Activated T-cell treated with anti-CD3 and anti-CD28 coated beads, Interleukin-2, amount 50 U/mL, for 72 hours (primary cell): ENCODE measurements at places on chromosomes 4 and X. TPM values are rescaled to one million over a fixed set of nuclear protein-coding genes. Genes with fewer than 3 reads are reported as not detected.

DNA sequence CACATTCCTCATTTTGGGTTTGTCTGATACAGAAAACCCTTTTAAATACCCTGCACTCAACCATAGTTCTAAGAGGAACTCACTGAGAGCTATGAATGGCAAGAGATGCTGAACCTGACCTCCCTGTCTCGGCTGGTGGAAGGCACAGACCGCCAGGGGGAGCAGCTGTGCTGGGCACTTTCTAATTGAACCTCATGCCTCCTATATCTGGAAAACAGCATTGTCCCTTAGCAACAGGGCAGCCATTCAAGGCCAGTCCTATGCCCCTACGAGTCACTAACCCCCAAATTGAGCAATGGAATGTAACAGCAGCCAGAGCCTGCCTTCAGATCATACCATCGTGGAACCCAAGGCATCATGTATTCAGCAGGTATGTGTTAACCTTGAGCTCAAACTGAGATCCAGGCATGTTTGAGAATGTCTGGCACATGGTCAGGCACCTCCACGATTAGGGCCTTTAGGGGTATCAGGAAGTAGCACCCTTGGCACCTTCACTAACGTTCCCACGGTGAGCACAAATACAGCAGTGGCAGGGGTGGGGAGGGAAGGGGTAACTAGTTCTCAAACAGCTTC, 5.1 kb downstream of the USP27X start:
- peak; percentile 59 for DNase-seq

GRCh38 chr4:101039367-101039766, 308.0 kb downstream of the PPP3CA start:
- DNase-seq: peak; percentile 58

DNA sequence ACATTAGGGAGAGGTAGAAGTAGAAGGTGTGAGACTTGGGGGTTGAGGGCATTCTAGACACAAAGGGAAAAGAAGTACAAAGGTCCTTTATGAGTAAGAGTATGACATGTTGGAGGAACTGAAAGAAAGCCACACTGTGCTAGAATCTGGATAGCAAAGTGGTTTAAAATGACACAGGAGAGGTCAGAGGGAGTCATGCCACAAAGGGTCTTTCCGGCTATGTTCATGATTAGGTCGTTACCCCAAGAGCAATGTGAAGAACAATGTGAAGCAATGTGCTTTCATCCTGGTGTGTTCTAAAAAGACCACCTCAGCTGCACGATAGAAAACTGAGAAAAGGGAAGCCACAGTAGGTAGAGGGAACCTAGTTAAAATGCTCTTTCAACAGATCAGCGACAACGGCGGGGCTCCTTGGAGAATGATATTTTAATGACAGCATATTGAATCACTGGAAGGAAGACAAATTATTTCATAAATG, 29.2 kb downstream of the SMIM14 start:
- peak; percentile 19 for DNase-seq

BEX2 gene
- total RNA-seq: 36.7 TPM

- DNase-seq: no peak
Observed at GRCh38 chr4:99960648-99961047, 10.6 kb upstream of the H2AZ1 start.

DNA sequence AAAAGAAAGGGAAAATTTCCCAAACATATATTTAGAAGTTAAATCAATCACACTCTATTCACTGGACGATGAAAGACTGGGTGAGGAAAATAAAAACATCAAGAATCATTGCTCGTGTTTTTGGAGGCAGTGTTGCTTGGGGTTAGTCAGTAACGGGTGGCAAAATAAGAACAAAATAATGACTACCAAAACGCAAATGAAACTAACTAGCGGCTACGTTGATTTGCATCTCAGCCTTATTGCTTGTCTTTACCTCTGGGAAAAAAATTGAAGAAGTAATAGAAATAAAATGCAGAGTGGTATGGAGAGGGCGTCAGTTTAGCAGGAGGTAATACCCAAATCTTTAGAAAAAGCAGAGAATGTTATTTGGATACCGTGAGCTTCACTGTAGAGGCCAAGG, 86.4 kb upstream of the SORBS2 start:
- DNase-seq: no peak

DNA sequence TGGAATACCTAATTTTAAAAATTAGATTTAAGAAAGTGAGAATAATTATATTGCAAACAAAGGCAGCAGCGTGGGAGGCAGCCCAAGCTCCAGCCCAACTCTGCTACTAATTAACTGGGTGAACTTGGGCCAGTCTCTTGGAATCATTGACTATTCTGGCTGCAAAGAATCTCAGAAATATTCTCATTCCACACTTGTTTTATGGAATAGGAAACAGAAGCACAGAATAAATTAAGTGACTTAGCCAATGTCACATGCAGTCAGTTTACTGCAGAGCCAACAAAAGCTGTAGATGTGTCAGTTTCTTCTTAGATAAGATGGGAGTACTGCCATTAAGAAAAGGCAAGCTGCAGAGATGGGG, 132.6 kb upstream of the FAM9B start:
- no peak for DNase-seq

ZNF711 gene
- 4.6 TPM for total RNA-seq

GRCh38 chrX:110171442-110171841, 146.4 kb downstream of the AMMECR1 start:
- no peak for DNase-seq

- no peak for DNase-seq
Observed at GRCh38 chrX:25754399-25754798, 383.7 kb upstream of the MAGEB18 start.

GRCh38 chr4:111873801-111874200, 271.5 kb upstream of the FAM241A start:
- no peak for DNase-seq

GRCh38 chrX:128769495-128769894, 717.3 kb upstream of the ACTRT1 start:
- no peak for DNase-seq

GRCh38 chr4:623914-624566, 1.3 kb upstream of the PDE6B start:
- DNase-seq: no peak

DMD gene
- 2.9 TPM for total RNA-seq

CXorf49 gene
- not detected for total RNA-seq

- no peak for DNase-seq
Observed at GRCh38 chr4:16693641-16694040, 204.8 kb downstream of the LDB2 start.

FMR1NB gene
- not detected for total RNA-seq

TAPT1 gene
- 65.3 TPM for total RNA-seq

GRCh38 chr4:137819964-137820383, 287.7 kb upstream of the PCDH18 start:
- peak; percentile 0 for DNase-seq

- DNase-seq: peak; percentile 40
Observed at GRCh38 chr4:56434599-56435139, 746 bp downstream of the PPAT start.

SOD3 gene
- total RNA-seq: not detected

- no peak for DNase-seq
Observed at GRCh38 chrX:41933546-41933945, 10.2 kb upstream of the CASK start.

OTC gene
- total RNA-seq: not detected

DNA sequence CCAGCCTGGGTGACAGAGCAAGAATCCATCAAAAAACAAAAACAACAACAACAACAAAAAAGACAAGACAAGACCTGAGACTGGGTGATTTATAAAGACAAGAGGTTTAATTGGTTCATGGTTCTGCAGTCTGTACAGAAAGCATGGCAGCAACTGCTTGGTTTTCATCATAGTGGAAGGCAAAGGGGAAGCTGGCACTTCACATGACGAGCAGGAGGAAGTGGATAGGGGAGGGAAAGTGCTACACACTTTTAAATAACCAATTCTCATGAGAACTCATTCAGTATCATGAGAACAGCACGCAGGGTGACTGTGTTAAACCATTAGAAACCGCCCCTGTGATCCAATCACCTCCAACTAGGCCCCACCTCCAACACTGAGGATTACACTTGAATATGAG, 28.4 kb upstream of the SLC10A7 start:
- DNase-seq: no peak

DNA sequence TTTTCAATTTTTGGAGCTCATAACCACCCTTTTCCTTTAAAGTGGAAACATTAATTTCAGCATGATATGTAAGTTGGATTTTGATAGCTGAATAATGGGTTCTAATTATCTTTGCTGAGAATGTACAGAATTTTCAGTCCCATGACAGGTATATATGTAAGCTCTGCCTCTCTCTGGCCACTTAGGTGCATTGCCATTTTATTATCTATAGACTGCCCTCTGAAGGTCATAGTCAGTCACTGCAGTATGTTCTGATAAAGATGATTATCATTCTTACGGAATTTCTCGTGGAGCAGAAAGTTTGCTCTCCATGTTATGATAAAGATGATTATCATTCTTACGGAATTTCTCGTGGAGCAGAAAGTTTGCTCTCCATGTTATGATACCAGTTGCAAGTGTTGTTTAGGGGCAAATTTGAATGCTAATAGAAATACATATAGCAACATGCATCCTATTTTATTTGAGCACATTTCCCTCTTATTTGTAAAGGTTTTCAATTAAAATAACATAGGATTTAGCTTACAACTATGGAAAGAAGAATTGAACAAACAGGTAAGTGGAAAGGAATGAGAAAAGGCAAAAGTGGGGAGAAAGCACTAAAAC, 10.4 kb downstream of the AFP start:
- no peak for DNase-seq

GRCh38 chr4:176259330-176260090, 9.5 kb downstream of the ASB5 start:
- no peak for DNase-seq

XKRX gene
- 1.8 TPM for total RNA-seq

- DNase-seq: no peak
Observed at GRCh38 chr4:29718136-29718535, 1002.0 kb upstream of the PCDH7 start.

DNA sequence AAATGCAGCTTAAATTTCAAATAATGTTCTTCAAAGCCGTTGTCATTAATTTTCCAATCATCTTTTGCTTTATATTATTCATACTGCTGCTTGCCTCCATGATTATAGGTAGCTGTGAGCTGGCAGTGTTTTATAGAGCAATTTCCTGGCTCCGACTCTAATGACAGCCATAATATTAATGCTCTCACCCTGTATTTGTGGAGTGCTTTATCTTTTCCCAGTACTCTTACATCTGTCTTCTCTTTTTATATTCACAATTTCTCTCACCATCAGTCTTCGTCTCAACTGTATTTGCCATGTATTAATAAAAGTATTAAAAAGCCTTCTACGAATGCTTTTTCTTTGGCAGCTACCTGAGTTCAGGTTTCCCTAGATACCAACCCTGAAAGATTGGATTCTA, 21.0 kb downstream of the ATXN3L start:
- no peak for DNase-seq

SPANXD gene
- not detected for total RNA-seq

DNA sequence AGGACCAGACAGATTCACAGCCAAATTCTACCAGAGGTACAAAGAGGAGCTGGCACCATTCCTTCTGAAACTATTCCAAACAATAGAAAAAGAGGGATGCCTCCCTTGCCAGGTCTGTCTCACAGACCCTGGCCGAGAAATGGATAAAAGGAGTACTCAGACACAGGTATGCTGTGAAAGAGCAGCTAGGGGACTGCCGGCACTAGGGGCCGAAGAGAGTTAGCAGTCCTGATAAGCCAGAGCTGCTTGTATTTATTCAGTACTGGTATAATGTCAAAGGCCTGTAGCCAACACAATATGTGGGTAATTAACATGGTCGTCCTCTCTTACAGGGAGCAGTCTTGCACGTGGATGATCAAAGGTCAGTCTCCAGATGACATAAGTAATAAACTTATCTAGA, 1042.1 kb upstream of the LCORL start:
- no peak for DNase-seq

DNA sequence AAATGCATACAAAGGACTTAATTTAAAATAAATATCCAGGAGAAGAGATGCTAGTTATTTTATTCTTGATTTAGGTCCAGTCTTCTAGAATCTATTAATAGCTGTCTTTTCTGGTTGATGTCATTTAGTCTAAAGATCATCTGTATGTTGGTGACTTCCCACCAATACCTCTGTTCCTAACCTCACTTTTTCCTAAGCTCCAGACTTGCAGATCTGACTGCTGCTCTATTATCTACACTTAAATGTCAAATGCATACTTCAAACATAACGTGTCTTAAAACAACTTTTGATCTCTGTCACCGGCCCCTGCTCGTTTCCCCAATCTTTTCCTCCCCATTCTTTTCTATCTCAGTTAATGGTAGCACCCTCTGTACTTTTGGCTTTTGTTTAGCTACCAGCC, 133.3 kb downstream of the STIM2 start:
- no peak for DNase-seq

DNA sequence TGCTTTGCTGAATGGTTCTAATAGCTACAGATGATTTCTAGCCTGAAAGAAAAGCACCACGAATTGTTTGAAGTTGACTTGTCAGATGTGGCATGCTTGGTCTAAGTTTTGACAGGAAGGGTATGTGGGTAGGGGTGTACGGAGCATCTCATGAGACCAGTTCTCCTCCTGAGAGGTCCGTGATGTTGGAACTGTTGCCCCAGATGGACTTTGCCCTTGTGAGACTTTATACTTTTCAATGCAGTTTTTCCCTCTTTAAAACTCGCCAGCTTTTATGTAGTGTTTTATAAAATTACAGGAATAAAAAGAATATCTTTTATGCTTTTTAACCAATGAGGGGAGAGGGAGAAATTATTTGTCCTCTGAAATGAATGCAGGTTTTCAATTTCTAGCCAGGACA, 16.6 kb upstream of the XG start:
- no peak for DNase-seq

ASB12 gene
- total RNA-seq: 0.31 TPM

SPIN2A gene
- total RNA-seq: 1.2 TPM

CLGN gene
- total RNA-seq: 0.17 TPM

DNA sequence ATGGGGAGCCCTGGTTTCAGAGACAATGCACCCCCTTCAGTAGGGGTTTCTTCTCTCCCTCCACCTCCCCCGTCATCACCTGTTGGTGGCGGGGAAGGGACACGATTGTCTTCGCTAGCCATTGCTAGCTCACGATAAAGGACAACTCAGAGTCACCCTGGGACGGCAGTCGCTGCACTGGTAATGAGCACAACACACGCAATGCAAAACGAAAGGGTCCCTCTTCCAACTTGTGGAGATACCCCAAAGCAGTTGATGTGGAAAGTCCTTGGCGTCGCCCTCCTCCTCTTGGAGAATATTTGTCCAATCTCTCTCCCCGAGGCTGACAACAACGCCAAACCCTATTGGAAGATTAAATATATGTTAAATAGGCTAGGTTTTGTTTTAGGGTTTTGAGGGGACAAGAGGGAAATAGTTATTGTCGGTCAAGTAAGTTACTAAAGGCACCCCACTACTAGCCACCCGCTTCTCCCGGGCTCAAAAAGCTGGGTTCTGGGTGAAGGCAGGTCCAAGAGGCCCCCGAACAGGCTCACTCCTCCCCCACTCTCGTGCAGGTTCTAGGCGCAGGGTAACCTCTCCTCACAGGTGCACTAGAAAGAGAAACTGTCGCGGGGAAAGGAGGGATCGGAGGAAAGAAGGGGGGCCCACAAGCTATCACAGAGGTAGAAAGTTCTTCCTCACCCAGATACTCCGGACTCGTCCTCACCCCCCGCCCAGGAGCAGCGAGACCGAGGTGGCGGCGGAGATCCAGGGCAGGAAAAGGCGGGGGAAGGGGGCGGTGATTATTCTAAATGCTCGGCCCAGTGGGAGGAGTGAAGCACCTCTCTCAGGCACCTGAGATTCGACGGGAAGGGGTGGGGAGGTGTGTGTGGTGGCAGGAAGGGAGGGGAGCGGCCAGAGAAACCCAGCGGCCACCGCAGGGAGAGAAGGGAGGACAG, at the start of gene LRBA:
TSS of gene LRBA (minus strand) at position 764 of the 938 bp plus-strand sequence. CDS start at position 122, 642 bp downstream.
- DNase-seq: peak; percentile 89

ASMT gene
- 0.21 TPM for total RNA-seq

GRCh38 chr4:171919314-171919713, 106.1 kb downstream of the GALNTL6 start:
- DNase-seq: no peak

GRCh38 chr4:38804654-38805295, at the start of gene TLR1:
Gene TLR1 (minus strand): TSS chr4:38804791. CDS start chr4:38798831, 5,960 bp downstream.
- no peak for DNase-seq

ZBTB33 gene
- total RNA-seq: 16.4 TPM
